Thyroid gland (tissue), 4 donors: ENCODE measurements at places on chromosomes 5 and 9. TPM values are rescaled to one million over a fixed set of nuclear protein-coding genes. Genes with fewer than 3 reads are reported as not detected.

Gene HACD4
- 1.8 TPM for total RNA-seq

Gene MCC
- total RNA-seq, result 15.5 TPM

Gene DMGDH
- total RNA-seq, result 15.9 TPM

Gene PCDHA6
- 0.78 TPM for total RNA-seq

Gene CYSRT1
- 2.3 TPM for total RNA-seq

Gene SIL1
- total RNA-seq, result 57.5 TPM

Gene TMEM232
- total RNA-seq, result 10.5 TPM

Gene SH3RF2
- 11.3 TPM for total RNA-seq

Gene IRX2
- 7.3 TPM for total RNA-seq

Gene REEP2
- 3.6 TPM for total RNA-seq

Gene PAPPA
- 2.3 TPM for total RNA-seq

- DNase-seq, result no peak
Observed at GRCh38 chr5:96652769-96653454, 9.3 kb upstream of the CAST start.

DNA sequence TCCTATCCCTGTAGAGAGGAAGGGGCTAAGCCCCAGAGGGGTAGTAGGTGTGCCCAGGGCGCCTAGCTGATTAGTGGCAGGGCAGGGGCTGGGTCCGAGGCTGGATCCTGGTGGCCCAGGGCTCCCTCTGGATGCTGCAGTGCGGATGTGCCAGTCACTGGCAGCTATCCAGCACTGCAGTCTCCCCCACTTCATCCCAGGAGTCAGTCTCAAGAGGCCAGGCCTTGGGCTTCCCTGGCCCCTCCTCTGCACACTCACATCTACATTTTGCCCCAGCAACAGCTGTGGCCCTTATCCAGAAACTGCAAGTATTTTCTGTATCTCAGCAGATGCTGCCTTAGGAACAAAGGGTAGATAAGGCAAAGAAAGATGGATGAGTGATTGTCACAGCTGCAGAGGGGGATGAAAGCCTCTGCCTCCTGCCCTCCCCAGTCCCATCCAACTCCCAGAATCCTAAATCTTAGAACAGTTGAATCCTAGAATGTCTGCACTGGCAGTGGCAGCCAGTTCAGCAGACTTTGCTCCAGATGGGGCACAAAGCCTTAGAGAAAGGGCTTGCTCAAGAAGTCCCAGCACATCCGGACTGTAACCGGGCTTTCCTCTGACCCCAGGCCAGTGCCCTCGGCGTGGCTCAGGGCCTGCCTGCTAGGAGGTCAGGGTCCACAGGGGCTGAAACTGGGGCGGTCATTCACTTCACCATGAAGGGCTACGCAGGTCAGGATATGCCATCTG is 1.6 kb downstream of the ANXA6 start:
- peak; percentile 76 for DNase-seq

- no peak for DNase-seq
Observed at GRCh38 chr9:37998881-37999587, 70.0 kb downstream of the SHB start.

DNA sequence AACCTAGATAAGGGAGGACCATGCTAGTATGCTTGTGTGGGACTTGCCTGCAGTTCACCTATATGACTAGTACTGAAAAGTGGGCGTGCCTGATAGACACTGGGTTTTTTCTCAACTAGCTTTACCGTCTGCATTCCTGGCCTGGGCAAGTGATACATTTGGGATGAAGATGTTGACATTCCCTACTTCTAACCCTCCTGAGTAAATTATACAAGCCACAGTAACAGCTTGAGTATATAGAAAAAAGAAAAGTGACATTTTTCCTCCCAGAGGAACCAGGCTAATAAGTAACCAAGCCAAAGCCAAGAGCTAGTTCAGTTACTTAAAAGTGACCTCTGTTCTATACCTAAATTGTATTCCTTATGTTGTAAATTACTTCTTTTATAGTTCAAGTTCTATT is 153.8 kb upstream of the CYLC2 start:
- no peak for DNase-seq

GRCh38 chr5:172172912-172173563 is 15.0 kb downstream of the STK10 start:
- DNase-seq, result no peak

GRCh38 chr5:107876906-107877305 is 206.2 kb upstream of the EFNA5 start:
- no peak for DNase-seq

DNA sequence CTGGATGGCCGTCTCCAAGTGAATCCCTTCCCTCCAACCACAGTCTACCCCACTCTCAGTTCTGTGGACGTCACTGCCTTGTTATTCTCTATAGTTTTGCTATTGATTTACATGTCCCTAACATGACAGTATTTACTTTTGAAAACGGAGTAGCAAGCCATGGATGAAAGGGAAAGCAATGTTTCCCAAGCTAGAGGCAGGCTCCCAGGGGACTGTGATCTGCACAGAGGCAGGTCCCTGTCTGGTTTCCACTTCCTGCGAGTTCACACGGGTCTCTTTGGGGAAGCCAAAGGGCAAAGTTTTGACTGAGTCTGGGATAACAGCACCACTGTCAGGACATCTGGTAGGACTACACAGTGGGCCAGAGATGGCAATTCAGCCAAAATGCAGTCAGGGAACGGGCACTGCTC is 12.7 kb downstream of the C9orf153 start:
- no peak for DNase-seq

- DNase-seq, result no peak
Observed at GRCh38 chr9:91328186-91328585, 33.5 kb downstream of the AUH start.

GRCh38 chr5:147690595-147690994 is 91.9 kb downstream of the JAKMIP2 start:
- no peak for DNase-seq

GRCh38 chr5:159820692-159821091 is 95.6 kb upstream of the ADRA1B start:
- DNase-seq, result no peak

GRCh38 chr9:37209431-37210386 is 89.3 kb downstream of the ZCCHC7 start:
- no peak for DNase-seq

DNA sequence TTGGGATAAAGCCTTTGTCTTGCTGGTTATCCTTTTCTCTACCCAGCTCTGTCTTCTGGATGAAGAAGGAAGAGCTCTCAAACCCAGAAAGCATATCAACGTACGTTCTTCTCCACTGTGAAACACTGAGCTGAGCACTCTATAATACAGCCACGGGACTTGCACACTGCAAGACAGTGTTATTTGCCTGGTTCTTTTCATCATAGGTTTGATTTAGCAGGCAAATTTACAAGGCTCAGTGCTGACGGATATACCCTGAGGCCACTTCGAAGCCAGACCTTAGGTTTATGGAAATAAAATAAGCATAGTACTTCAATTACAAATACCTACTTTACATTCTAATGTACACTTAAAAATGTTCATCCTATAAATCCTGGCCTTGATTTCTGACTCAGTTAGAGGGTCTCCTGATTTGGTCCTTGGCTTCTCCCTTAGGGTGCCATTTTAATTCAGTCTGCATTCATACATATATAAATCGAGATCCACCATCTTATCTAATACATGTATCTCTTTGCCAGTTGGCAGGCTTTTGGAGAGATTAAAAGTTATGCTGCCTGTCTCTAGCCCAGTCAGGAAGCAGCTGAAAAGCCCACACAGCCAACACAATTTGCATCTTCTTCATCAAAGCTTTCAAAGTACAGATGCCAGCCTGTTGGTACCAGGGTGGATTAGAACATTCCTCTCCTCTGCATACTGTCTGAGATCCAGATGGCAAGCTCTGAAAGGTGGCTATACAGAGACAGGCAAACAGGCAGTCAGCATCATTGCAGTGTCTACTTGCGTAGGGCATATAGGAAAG is 194.4 kb downstream of the DEPDC1B start:
- DNase-seq, result no peak

DNA sequence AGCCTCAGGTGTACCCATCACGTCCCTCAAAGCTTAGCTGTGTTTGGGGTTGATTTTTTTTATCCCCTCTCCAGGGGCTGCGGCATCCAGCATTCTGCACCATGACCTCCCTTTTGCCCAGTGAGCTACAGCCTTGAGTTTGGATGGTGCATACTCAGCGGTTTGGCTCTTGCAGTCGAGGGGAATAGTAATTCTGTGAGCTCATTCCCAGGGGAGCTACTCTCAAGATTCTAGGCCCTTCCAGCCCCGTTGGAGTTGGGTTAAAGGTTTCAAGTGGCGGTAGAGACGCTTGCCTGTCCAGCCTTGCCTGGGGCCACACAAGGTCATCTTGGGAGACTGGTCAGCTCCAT is 102.2 kb upstream of the SPRY4 start:
- no peak for DNase-seq

DNA sequence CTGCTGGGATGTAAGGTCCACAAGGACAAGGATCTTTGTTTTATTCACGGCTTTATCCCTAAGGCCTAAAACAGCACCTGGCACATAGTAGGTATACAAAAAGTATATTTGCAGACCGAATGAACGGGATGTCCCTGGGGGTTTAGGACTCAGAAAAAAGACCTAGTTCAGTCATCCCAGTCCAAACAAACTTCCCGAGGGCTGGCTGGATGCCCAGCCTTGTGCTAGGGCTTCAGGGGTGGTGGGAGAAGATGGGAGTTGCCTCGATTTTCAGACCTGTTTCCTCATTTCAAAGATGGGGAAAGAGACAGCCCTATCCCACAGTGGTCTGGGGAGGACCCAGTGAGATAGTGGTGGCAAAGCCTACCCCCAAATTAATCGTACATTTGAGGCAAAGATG is 3.0 kb upstream of the PROB1 start:
- peak; percentile 59 for DNase-seq

DNA sequence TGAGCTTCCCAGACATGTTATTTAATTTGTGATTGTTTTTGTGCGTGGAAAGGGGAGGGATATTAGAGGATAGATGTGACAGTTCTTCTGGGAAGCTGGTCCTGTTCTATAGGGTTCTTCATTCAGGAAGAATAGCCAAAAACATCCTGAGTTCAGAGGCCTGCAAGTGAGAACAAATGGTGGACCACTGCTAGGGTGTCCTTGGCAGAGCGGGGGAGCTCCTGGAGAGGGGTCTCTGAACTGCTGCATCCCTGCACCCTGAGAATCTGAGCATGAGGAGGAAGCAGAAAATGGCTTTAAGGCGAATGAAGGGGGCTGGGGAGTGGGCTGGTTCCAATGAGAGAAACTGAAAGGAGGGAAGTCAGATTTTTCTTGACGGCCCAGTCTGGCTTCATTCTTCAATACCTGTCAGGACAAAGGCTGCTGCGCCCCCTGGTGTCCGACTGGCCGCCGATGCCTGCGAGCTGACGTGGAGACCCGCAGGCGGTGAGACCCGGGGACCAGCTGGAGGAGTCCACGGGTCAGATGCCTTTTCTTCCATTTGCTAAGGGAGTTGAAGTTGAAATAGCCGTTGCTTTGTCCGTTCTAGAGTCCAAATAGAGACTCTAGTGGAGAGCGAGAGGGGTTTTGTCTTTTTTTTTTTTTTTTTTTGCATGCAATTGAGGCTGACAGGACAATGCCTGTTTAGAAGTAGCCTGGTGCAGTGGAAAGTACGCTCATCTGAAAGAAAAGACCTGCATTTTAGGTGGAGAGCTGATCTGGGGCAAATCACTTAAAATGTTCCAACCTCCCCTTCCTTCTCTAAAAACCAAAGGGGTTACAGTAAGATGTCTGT is 39.5 kb upstream of the NFIB start:
- DNase-seq, result peak; percentile 96

DNA sequence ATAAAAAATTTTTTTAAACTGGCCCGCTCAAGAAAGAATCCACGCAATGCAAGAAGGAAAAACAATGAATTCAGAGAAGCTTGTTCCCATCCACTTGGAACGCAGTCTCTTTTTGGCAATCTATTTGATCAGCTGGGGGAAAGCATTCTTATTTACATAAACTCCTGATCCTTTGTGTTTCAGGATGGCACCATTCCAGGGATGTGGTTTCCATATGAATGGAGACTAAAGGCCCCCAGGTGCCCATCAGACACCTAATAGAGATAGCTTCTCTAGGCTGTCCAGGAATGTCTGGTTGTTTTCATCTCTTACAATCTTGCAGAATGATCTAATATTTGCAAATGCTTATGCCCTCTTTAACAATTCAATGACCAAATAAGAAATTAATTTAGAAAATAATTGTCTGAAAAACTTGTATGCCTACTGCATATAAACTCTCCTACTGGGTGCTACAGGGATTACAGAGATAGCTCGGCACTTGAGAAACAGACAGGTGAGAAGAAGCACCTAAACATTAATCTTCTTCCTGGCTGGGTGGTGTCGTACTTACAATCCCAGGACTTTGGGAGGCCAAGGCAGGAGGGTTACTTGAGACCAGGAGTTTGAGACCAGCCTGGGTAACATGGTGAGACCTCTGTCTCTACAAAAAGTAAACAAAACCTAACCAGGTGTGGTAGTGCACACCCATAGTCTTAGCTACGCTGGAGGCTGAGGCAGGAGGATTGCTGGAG is 3.0 kb upstream of the RASGRF2 start:
- DNase-seq, result no peak

- DNase-seq, result no peak
Observed at GRCh38 chr5:128965011-128965637, at the start of gene SLC27A6. Gene SLC27A6, plus strand, starts transcription at chr5:128965488. Its CDS starts 650 bp downstream, at chr5:128966138.

- DNase-seq, result no peak
Observed at GRCh38 chr9:88741335-88741734, 206.4 kb downstream of the NXNL2 start.

- no peak for DNase-seq
Observed at GRCh38 chr9:131319486-131319885, 30.0 kb downstream of the PLPP7 start.

DNA sequence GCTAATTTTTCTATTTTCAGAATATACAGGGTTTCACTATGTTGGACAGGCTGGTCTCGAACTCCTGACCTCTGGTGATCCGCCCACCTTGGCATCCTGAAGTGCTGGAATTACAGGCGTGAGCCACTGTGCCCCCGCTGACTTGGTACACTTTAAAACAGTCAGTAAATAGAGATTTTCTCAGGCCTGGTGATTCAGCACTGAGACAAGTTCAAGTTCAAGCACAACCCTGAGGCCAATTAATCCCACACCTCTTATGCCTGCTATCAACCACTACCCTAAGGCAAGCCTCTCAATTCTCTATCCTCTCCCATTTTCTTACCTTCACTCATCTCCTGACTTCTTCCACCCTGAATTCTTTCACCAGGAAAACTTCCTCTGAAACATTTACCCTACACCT is 18.9 kb downstream of the MUSK start:
- no peak for DNase-seq

GRCh38 chr9:90420768-90421513 is 221.7 kb downstream of the DIRAS2 start:
- DNase-seq, result peak; percentile 53

DNA sequence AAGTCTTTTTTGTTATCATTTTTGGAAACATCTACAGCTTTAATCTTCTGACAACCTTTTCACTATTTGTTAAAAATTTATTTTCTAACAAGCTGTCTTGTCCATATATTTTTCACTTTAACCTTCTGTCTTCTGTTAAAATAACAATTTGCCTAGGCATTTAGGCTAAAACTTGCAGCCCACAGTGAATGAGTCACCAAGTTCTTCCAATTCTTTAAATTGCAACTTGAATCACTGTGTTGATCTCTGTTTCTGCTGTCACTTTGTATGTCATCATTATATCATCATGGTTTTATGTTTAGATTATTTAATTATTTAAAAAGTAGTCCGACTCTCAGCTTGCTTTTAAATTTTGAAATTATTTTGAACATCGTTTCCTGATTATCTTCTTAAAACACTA is 473.8 kb upstream of the PTPRD start:
- no peak for DNase-seq

- no peak for DNase-seq
Observed at GRCh38 chr9:128335914-128336313, 4.4 kb upstream of the SLC27A4 start.
